ENCODE measurements at places on chromosomes 1 and 21. TPM values are rescaled to one million over a fixed set of nuclear protein-coding genes. Genes with fewer than 3 reads are reported as not detected.

DNA sequence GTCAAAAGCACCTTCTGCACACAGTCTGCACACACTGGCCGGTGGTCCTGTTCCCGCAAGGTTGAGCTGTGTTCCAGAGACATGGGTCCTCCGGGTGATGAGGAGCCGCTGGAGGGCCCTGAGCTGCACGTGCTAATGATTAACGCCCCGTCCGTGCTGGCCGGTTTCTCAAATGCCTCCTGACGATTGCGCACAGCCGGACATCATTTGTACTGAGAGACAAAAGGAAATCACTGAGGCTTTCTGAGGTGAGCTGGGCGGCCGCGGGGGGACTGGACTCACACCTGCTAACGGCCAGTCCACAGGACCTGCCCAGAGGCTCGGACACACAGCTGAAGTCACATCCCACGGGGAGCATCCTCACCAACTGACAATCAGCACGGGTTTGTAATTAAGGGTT lies 29.2 kb downstream of the POFUT2 start:
- peak; percentile 64 for DNase-seq

DNA sequence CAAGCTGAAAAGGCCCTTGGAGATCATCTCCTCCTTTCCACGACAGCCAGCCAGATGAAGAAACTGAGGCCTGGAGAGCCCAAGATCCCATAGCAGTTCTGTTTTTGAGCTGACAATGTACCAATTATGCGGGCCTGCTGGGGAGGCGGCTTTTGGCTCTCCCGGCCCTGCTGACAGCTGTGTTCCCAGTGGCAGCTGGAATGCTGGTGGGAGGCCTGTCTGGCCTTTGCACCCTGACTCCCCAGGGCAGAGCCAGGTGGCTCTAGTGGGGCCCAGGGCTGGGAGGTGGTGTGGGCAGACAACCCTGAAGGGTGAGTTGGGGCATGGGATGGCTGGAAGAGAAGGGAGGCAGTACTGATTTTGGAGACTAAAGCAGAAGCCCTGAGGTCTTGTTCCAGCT lies 30.7 kb upstream of the WASF2 start:
- DNase-seq: no peak

The CLDN8 gene
- not detected for total RNA-seq

GRCh38 chr1:187415065-187415464 lies 586.3 kb downstream of the PLA2G4A start:
- no peak for DNase-seq

The ARHGAP29 gene
- total RNA-seq: 124 TPM

DNA sequence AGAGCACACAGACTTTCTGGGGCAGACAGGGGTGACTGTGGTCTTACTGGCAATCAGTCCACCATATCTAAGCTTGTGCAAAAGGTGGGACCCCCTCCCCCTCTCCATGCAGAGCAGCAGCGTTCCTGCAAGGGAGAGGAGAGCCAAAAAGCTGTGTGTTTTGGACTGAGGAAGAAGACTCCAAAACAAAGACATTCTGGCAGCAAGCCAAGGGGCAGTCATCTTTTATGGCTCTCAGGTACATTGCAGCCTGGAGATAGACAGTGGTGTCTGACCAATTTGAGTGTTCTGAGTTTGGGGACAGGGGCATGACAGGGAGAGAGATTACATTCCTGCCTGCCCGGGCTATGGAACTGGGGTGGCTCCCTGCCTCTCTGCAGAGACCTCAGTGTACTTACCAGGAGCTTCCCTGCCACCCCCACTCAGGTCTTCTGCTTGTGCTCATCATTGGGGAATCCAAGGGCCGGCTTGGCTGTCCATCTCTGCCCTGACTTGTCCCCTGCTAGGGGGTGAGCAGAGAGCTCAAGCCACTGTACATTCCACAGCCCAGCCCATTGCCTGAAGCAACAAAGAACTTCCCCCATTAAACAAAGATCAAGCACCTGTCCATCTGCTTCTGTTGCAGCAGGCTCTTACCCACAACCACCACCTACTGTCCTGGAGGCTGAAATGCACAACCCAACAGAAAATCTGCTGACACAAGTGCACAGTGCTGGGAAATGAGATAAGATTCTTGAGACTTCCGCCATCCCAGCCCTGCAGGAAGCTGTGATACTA lies 131.1 kb downstream of the EVI5 start:
- DNase-seq: no peak

The BCL2L15 gene
- total RNA-seq: 1.8 TPM

GRCh38 chr1:12069623-12070244 lies 6.6 kb downstream of the TNFRSF8 start:
- DNase-seq: no peak

All from spleen (tissue), 13 donors.